Pericardium fibroblast (primary cell): ENCODE measurements at places on chromosomes 12 and 14. TPM values are rescaled to one million over a fixed set of nuclear protein-coding genes. Genes with fewer than 3 reads are reported as not detected.

NTN4 gene
- 4.2 and 14.4 TPM in 2 replicates for total RNA-seq

PRH2 gene
- 2.3 TPM in 1 of 2 replicates, not detected in the other for total RNA-seq

ZBTB1 gene
- 23.8 and 33.4 TPM in 2 replicates for total RNA-seq

GLT1D1 gene
- total RNA-seq = not detected in 2 replicates

TCL1B gene
- total RNA-seq = not detected in 2 replicates

GLS2 gene
- not detected in 2 replicates for total RNA-seq

COX14 gene
- 48.4 and 67.9 TPM in 2 replicates for total RNA-seq
